ENCODE measurements at places on chromosomes 13 and 19.

DNA sequence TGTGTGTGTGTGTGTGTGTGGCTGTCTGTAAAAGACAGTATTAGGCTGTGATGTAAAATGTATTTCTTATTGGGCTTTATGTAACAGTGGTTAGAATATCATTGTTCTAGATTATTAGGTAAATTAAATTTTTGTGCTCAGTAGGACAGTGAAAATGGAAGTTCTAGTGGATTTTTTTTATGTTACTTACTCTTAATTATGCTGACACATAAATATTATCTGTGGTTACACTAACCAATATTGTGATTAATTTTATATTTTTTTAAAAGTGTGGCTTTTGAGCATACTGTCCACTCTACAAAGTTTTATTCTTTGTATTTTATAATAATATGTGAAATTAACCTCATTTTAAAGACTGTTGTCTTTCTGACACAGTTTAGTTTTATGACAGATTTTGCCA lies 80.5 kb downstream of the SCEL start:
- no peak for DNase-seq

- DNase-seq: no peak
Measured at GRCh38 chr13:36382030-36382429, 35.8 kb upstream of the SPART start.

GRCh38 chr13:46595136-46595884 lies 42.3 kb downstream of the LRCH1 start:
- DNase-seq: no peak

GRCh38 chr19:55753401-55753800 lies 5.5 kb upstream of the RFPL4A start:
- DNase-seq: no peak

DNA sequence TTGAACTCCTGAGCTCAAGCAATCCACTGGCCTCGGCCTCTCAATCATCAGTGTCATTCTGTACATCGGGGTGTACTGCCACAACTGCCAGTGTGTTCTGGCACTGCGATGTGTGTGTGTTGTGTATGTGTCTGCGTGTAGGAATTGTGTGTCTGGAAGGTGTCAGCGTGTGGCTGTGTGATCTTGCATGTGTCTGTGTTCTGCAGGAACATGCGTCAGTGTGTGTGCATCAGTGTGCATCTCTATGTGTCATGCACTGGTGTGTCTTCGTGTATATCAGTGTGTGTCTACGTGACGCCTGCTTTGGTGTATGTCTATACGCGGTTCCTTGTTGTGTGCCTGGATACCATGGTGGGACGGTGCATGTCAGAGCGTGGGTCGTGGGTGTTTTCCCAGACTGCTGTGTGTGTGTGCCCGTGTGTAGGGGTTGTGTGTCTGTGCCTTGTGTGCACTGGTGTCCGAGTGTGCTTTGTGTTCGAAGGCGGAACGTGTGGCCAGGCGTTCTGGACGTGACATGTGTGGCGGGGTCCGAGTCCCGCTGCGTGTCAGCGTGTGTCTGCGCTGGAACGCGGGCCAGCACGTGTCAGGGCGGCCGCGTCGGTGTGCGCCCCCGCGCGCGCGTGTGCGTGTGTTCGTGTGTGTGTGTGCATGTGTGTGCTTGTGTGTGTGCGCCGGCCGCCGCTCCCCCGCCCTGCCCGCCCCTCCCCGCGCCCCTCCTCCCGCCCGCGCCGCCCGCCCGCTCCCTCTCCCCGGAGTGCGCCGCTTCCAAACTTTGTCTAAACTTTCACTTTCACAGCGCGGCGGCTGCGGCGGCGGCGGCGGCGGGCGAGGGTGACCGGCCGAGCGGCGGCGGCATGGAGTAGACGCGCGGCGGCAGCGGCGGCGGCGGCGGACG lies at the start of gene NFIX:
Gene NFIX (plus strand): TSS at position 775 of the 895 bp plus-strand sequence. CDS start 363 bp downstream, outside the sequence.
- peak; percentile 84 for DNase-seq

DNA sequence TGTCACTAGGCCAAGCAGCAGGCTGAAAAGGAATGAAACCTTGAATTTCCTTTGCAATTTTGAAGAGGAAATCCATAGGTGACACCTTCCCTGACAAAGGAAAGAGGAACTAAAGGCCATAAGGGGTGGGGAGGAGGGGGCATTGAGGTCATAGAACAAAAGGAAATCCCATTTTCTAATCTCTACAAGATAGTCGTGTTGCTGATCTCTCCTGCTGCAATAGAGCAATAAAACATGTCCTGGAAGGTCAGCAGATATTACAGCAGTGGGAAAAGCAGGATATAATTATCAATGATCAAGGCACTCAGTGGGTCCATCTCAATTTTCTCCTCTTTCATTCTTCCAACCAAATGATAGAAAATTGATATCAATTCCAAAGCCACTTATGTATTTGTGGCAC lies 20.3 kb upstream of the RAP2A start:
- no peak for DNase-seq

- no peak for DNase-seq
Measured at GRCh38 chr13:30880151-30880855, 25.8 kb upstream of the MEDAG start.
